GM23248 (cell line): ENCODE measurements at places on chromosomes 16 and 17. TPM values are rescaled to one million over a fixed set of nuclear protein-coding genes. Genes with fewer than 3 reads are reported as not detected.

DNA sequence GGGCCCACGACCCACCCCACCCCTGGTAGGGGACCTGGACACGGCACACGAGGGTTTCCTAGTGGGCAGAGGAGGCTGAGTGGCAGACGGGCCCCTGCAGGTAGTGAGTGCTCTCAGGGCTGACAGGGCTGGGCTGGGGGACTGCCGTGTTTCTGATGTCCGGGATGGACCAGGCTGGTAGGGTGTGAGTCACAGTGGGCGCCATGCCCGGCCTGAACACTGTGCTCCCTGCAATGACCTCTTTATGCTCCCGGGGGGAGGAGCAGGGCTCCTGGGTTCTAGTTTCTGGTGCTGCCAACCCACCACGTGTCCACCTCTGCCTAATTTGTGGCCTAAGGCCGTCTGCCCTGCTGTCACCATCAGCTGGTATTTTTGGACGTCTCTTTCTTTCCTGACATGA, 26.3 kb downstream of the ARHGAP23 start:
- peak; percentile 90 for DNase-seq

DNA sequence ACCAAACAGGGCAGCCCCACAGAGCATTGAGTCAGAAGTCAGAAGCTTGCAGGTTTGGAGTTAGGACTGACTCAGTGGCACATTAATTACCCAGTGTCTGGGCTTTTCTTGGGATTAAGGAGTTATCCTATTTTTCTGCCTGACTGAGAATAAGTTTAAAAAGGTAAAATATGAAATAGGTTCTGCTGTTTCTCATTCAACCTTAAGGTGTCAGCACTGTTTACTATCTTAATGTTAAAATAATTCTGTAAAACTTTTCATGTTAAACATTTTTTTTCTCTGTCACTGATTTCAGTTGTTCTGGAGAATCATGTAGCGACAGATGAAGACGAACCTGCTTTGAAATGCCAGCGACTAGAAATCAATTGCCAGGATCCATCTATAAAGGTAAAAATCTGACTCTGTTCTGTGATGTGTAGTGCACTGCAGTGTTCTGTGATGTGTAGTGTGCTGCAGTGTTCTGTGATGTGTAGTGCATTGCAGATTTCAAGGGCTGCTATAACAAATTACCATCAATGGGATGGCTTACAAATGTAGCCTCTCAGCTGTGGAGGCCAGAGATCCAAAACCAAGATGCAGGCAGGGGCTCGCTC, 128.0 kb downstream of the LAT start:
- no peak for DNase-seq

DNA sequence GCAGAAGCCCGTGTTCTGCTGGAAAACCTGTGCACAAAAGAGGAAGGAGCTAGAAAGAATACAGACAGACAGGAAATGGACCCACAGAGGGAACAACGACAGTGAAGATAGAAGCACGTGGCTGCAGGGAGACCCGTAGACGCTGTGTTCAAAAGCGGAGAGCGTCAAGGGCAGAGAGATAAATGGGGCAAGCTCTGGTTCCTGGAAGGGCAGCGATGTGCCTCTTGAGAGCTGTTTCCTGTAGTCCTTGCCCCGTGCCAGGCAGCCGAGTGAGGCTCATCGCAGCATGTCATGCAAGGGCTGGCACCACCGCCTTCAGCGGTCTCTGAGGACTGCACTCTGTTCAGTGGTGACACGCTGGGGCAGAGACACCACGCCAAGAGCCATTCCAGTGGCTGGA, 43.6 kb upstream of the CACNG5 start:
- DNase-seq, result no peak

- peak; percentile 95 for DNase-seq
These were observed 146.8 kb downstream of the SEC14L1 start for GRCh38 chr17:77287432-77288068.

DNA sequence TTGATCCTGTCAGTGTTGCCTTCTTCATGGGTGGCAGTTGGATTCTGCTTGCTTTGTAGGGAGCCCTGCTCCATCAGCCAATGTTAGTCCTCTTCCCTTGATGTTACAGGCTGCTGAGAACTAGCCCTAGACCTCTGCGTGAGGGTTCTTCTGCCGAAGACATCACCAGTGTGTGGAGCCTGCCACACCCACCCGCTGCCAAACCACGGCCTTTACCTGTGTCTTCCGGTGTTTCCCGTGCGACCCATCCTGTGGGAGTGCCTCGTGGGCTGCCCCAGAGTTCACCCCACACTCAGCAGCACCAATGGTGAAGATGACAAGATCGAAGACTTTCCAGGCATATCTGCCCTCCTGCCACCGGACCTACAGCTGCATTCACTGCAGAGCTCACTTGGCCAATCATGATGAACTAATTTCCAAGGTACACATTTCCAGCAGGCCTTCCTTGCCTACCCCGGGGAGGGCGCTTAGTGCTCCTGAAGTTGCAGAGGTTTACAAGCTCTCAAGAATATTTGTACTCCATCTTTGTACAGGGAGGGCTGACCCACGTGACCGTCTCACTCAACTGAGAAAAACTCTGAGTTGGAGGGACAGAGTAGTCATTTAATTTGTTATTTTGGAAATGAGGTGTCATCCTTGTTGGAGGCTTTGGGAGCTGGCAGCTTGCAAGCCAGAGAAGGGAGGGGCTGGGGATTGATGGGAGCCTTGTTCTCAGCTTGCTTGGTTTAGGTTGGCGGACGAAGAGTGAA, 21.8 kb downstream of the YPEL2 start:
- no peak for DNase-seq

DNA sequence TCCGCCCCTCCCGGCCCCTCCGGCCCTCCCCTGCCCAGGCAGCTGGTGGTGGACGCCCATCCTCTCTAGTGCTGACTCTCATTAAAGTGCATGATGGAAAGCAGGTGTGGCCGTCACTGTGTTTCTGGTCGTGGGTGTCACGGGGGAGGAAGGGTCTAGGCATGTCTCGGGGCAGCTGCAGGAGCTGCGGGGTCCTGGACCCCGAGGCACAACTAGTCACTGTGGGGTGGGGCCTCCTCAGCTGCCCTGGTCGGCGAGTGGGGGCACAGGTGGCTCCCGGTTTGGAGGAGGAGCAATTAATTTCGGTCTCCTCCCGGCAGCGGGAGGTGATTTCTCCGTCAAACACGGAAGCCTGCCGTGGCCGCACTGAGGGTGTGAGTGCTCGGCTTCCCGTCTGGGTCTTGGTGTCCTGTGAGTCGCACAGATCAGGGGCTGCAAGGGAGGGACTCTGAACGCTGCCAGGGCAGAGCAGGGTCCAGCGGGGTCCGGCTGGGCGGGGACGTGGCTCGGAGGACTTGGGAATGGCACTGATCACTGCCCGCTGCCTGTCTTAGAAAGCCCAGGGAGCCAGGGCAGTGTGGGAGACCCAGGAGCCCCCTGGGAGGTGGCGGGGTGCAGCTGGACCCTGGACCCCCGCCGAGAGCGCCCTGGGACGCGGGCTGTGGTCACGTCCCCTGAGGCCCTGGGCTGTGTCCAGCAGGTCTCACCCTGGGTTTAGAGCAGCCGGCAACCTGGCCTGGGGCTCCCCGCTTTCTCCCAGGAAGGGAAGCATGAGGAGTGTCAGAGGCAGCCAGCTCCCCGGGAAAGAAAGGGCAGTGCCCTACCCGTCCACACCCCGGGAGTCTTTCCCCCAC, 3.3 kb downstream of the TPSD1 start:
- DNase-seq, result no peak

- no peak for DNase-seq
These were observed 4.0 kb downstream of the VAT1 start for GRCh38 chr17:43018008-43018853.

- DNase-seq, result no peak
These were observed 25.6 kb downstream of the PIEZO1 start for GRCh38 chr16:88759245-88759975.

GRCh38 chr16:87140211-87141200, 176.7 kb downstream of the C16orf95 start:
- no peak for DNase-seq

DNA sequence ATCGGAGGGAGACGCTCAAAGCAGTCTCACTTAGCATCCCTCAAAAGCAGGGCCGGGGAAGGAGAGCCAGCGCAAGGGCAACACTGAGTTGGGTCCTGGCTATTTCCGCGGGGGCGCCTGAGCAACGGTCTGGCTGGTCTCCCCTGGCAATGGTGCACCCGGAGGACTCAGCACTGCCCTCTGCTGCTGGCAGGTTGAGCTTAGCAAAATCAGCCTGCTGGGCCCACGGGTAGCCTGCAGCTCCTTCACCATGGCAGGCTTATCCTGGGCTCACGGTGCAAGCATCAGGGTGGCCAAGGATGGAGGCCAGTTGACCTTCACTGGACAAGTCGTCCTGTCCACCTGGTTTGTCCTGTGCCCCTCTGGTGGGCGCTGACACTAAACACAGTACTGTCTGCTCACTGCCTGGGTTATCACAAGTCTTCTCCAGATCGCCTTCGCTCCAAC, 14.4 kb upstream of the ALDH3A1 start:
- peak; percentile 89 for DNase-seq

DNA sequence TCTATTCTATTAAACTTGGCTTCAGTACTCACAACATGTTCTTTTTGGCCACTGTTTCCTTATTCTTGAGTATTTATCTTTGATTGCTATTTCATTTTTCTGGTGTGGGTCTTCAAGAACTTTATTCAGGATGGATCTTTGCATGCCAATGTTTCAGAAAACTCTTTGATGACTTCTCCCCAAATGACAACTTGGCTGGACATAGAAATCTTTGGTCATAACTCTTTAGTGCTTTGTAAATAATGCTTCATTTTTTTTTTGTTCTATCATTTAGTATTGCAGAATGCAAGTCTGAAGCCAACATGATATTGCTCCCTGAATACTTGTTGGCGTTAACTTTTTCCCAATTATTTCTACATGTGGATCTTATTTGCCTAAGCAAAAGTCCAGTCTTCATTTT, 103.6 kb upstream of the HS3ST2 start:
- no peak for DNase-seq

GRCh38 chr16:48556243-48556912, 53.6 kb downstream of the N4BP1 start:
- no peak for DNase-seq

- DNase-seq, result no peak
These were observed 7.2 kb downstream of the WFIKKN2 start for GRCh38 chr17:50842506-50843149.

- no peak for DNase-seq
These were observed 450.5 kb upstream of the MAF start for GRCh38 chr16:80051040-80051439.

GRCh38 chr17:33377837-33378595, 84.9 kb upstream of the ASIC2 start:
- no peak for DNase-seq

DNA sequence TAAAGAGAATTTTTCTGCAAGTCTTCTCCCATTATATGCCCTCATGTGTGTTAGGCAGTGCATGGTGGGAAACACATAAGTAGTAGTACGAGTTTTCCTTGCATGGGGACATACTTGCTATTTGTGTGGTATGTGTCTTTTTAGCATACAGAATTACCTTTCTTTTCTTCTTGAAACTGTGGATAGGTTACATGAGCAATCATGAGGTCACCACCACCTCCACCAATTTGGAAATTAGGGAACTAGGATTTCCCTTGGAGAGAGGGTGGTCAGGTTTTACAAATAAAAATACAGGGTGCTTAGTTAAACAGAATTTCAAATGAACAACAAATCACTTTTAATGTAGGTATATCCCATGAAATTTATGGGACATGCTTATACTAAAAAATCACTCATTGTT, 16.3 kb upstream of the AMZ2 start:
- no peak for DNase-seq

- no peak for DNase-seq
These were observed 78.8 kb downstream of the RMI2 start for GRCh38 chr16:11424118-11424460.

GRCh38 chr16:77816293-77816692, 27.9 kb downstream of the VAT1L start:
- peak; percentile 10 for DNase-seq

DNA sequence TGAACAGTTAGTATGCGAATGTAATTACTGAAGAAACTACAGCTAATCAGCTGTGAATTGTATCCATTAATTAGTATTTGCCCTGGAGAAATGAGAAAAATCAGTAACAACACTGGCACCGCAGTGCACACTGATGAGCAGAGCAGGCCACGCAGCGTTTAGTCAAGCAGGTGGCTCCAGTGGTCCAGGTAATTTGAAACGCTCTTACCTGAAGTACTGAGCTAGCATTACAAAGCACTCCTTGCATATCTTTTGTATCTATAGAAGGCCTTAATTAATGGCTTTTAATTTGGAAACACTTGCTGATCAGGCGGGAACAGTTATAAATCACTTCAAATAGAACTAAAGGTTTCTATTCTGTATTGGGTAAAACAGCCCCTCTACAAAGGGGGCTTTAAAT, 76.4 kb downstream of the TOX3 start:
- no peak for DNase-seq

DNA sequence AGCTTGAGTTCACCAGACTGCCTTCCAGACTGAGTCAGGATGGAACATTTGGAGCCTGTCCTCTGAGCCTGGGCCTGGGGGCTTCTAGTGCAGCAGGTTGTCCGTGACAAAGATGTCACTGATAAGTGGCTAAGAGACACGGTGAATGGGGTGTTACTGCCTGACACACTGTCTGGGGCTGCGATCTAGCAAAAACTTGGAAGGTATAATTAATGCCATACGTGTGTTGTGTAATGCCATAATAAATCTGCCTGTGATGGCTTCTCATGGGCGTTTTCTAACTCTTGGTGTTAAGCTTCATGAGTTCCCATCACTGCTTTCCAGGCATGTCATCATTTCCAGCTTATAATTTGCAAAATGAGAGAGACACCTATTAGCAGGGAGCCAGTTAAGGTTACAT, 215.4 kb downstream of the UTP18 start:
- no peak for DNase-seq

GRCh38 chr16:89155184-89155679, 16.3 kb upstream of the CDH15 start:
- peak; percentile 84 for DNase-seq

Gene ADAD2
- not detected in 2 replicates for polyA plus RNA-seq

Gene KRT33B
- 1.0 and 1.2 TPM in 2 replicates for polyA plus RNA-seq

Gene MYH2
- polyA plus RNA-seq, result 0.32 and 0.59 TPM in 2 replicates

Gene TAT
- polyA plus RNA-seq, result not detected in 2 replicates

Gene MEIOC
- 0.34 and 0.65 TPM in 2 replicates for polyA plus RNA-seq

Gene SYT17
- polyA plus RNA-seq, result not detected in 2 replicates

Gene IGF2BP1
- polyA plus RNA-seq, result 5.6 and 8.1 TPM in 2 replicates

Gene HEATR9
- polyA plus RNA-seq, result not detected in 2 replicates

Gene CBX2
- polyA plus RNA-seq, result 0.13 and 0.23 TPM in 2 replicates

Gene ORMDL3
- 12.0 and 13.2 TPM in 2 replicates for polyA plus RNA-seq

Gene ZNF778
- polyA plus RNA-seq, result 3.0 and 4.0 TPM in 2 replicates

Gene CFAP97D1
- not detected in 2 replicates for polyA plus RNA-seq

Gene CCT6B
- polyA plus RNA-seq, result 3.8 and 4.6 TPM in 2 replicates

Gene CD300LG
- polyA plus RNA-seq, result not detected in 2 replicates

Gene KRT20
- not detected in 2 replicates for polyA plus RNA-seq

Gene TBX21
- not detected in 2 replicates for polyA plus RNA-seq

Gene SRL
- polyA plus RNA-seq, result not detected in 2 replicates

Gene QRICH2
- polyA plus RNA-seq, result 1.3 and 1.5 TPM in 2 replicates
